ENCODE measurements at places on chromosomes 5 and 9.

GRCh38 chr5:80959768-80960442, at the start of gene RASGRF2:
RASGRF2 (plus strand) TSS chr5:80960363; CDS start chr5:80960739, 376 bp downstream.
- DNase-seq: peak; percentile 50

DNA sequence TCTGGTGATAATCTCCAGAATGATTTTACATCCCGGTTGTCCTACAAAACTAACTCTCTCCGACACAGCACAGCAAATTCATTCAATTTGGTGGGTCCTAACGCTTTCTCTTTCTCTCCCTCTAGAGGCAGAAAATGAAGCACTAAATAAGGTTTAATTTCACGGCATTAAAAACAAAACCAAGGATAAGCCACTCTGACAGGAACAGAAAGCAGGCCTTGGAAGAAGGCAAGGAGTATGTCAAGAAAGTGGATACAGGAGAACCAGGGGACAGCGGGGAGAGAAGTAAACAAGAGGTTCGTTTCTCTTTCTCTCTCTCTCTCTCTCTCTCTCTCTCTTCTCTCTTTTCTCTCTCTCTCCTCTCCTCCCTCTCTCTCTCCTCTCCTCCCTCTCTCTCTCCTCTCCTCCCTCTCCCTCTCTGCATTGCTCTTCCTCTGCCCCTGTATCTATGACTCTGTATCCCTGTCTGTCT, 49.8 kb downstream of the EBF1 start:
- no peak for DNase-seq

- DNase-seq: no peak
Observed at GRCh38 chr5:38403406-38403805, 145.0 kb downstream of the EGFLAM start.

- no peak for DNase-seq
Observed at GRCh38 chr9:20408513-20408912, 213.8 kb downstream of the MLLT3 start.

DNA sequence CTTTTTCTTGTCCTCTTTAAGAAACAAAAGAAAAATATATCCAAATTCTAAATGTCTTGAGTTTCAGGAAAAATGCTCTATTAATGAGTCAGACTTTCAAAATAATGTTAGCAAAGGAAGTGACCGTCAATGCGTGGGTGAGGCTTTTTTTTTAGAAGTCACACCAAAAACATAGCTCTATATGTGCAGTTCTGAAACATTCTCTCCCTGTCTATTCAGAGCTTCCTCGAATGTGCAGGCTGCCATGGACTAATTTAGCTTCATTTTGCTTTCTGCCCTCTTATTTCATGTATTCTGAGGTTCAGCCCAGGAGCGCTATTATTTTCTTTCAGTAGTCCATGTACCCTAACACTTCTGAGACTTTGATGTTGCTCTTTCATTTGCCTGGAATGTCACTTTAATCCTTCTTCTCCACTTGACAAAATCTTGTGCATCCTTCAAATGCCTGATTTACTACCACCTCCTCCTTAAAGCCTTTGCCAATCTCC, 72.5 kb upstream of the RASA1 start:
- DNase-seq: no peak

DNA sequence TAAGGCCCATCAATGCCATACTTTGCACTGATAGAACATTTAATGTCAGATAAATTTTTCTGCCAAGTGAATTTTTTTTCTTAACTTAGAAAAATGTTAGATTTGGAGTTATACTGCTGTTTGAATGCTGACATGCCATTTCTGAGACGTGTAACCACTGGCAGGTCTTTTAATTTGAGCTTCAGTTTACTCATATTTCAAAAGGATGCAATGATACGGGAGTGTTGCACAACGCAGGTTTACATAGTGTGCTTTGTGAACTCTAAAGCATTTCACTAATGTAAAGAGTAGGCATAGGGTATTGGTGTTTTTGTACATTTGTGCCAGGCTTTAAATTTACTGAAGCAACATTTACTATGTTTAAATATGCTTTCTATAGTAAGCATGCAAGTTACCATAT, 4.2 kb downstream of the ZBTB43 start:
- no peak for DNase-seq

DNA sequence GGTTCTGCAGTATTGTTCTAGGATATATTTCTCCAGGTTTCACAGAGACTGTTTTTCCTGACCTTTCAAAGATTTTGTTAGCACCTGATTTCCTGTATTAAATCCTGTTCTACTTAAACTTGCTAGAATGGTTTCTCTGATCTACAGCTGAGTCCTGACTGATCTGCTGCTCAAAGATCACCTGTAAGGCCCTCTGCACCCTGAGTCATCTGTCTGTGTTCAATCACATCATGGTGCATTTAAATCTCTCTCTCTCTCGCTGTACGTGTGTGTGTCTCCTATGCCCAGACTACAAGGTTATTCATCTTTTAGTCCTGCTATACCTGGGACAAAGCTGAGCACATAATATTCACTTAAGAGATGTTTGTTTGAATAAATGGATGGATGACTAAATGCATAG, 13.3 kb upstream of the C5orf63 start:
- DNase-seq: no peak

DNA sequence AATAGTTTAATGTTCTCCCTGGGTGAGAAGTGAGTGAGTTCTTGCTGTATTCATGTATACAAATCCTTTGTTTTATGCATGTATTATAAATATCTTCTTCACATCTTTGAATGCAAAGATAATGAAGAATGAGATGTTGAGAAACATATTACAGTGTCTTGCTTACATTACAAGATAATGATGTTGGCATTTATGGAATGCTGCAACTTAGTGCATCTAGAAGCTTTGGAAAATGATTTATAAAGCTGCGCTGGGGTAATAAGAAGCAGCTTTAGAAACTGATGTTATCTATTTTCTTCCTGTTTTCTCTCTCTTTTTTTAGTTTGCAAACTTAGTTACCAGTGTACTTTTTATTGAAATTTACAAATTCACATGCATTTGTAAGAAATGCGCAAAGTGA, 673.4 kb downstream of the KCTD16 start:
- no peak for DNase-seq

DNA sequence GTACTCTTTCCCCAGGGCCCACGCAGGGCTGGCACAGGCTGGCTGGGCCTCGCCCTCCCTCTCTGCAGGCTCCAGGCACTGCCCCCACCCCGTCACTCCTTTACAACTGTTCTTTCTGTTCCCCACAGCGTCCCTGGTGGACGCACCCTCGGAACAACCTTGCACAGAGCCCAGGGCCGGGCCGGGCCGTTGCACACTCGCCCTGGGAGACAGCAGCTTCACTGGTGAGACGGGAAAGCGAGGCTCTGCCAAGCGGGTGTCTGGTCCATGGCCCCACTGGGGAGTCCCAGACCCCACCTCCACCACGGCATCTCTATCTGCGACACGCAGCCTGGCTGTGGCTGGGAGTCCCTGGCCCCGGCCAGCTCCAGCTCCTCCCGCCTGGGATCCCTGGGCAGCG, 18.4 kb upstream of the QSOX2 start:
- no peak for DNase-seq

GRCh38 chr9:105146677-105147076, 97.8 kb upstream of the SLC44A1 start:
- DNase-seq: no peak

DNA sequence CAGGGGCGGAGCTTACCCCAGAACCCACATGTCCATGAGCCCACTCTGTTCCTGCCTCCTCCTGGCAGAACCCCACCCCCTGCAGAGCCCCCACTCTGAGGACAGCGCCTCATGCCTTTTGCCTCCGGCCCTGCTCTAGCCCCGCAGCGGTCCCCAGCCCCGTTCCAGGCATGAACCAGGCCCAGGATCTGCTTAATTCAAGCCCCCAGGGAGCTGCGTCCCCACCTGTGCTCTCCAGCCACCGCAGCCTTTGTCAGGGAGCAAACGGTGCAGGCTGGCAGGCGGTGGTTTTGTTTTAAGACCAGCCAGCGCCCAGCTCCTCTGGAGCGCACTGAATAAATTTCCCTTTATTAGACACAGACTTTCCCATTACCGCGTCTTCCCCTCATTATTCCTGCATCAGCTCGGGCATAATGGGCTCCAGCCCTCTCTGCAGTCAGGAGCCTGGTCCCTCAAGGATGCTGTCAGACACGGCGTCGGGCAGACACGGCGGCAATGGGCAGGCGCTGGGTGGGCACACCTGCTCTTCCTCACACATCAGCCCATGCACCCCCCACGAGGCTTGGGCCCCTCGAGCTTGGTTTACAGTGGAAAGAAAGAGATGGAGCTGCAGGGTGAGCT, 137.6 kb downstream of the OLFM1 start:
- no peak for DNase-seq

- no peak for DNase-seq
Observed at GRCh38 chr9:126113176-126113575, 213.5 kb upstream of the MVB12B start.
